Body of pancreas (tissue), 4 donors: ENCODE measurements at places on chromosomes 2 and 18. TPM values are rescaled to one million over a fixed set of nuclear protein-coding genes. Genes with fewer than 3 reads are reported as not detected.

KIAA2012 gene
- total RNA-seq: not detected

NAPG gene
- total RNA-seq: 22.4 TPM

GALNT3 gene
- 29.7 TPM for total RNA-seq

KANSL1L gene
- 94.9 TPM for total RNA-seq

ZAP70 gene
- total RNA-seq: 2.1 TPM

IL36G gene
- total RNA-seq: not detected

TBR1 gene
- total RNA-seq: not detected

SERPINB10 gene
- not detected for total RNA-seq

PAX3 gene
- not detected for total RNA-seq

HOXD12 gene
- total RNA-seq: not detected
